ENCODE measurements at places on chromosomes 6 and 20.

- no peak for DNase-seq
Measured at GRCh38 chr6:101931766-101932165, 538.3 kb downstream of the GRIK2 start.

DNA sequence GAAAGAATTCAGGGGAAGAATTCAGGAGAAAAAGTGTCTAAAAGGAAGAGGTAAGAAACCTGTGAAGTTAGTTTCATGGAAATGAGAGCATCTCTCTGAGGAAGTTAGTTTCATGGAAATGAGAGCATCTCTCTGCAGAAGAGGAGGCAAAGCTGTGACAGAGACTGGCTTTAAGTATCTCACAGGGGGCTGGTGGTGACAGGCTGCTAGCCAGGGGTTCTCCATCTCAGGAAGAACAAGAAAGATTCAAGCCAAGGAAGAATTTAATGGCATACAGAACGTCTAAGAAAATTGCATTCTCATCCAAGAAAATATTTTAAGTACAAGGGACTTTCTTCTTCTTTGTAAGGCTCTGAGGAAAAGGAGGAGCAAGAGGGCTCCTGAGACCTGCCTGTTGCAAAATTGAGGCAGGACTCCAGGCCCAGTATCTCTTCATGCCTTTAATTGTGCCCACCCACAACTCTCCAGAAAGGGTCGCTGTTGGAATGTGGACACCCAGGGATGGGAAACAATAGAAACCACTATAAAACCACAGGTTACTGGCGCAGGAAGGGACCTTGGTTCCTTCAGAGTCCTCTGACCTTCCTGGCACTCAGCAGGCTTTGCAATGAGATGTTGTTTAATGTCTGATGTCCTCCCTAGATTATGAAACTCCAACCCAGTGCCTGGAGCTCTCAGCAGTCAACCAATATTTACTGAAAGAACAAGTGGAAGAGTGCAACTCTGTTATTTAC, 136.8 kb downstream of the FNDC1 start:
- DNase-seq, result no peak

- DNase-seq, result no peak
Measured at GRCh38 chr20:52536040-52536439, 344.5 kb upstream of the ZFP64 start.

- no peak for DNase-seq
Measured at GRCh38 chr6:95227351-95227750, 350.0 kb upstream of the MANEA start.

DNA sequence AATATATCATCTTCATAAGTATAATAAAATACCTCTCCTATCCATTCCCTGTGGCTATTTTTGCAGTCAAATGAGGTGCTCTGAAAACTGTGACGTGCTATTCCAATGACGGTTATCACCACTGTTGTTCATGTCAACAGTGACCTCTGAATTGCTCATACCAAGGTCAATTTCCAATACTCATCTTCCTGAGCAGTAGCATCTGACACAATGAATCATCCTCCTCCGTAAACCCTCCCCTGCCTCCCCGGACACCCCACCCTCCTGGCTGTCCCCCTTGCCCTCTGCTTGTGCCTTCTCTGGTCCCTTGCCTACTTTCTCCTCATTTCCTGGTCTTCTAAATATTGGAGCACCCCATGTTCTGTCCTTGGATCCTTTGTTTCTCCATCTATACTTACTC, 77.7 kb upstream of the SLC22A23 start:
- no peak for DNase-seq

GRCh38 chr20:62925420-62926228, 681 bp downstream of the DIDO1 start:
- DNase-seq, result peak; percentile 41

DNA sequence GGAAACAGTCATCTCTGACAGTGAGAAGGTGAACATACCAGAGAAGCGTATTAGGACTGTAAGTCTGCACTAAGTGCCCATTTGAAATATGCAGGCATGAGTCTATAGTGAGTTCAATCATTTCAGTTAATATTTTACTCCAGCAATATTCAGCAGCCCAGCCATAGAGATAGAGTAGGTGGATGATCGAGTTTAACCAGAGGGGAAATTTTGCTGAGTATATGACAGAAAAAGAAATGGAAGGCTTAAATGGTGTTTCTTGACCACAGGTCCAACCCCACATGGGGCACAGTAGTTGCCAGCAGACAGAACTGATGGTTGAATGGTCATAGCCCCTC, 39.8 kb downstream of the KIF6 start:
- no peak for DNase-seq

- DNase-seq, result peak; percentile 78
Measured at GRCh38 chr6:42428326-42429041, 23.2 kb downstream of the TRERF1 start.

GRCh38 chr20:33337119-33337518, 54.1 kb downstream of the BPIFB1 start:
- no peak for DNase-seq

DNA sequence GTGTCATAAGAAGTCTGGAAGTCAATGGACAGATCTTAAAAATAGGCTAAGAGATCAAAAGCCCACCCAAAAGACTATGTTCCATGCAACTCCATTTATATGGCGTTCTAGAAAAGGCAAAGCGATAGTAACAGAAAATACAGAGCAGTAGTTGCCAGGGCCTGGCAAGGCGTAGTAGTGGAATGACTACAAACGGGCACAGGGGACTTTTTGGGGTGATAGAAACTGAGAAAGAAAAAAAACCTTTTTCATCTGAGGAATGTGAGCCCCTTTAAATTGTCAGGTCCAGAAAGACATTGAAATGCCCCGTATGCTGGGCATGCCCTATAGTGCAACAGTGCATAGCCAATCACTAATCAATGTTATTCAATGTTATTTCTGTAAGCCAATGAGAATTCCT, 47.2 kb upstream of the FAM50B start:
- DNase-seq, result no peak
